Activated CD8-positive, alpha-beta memory T cell treated with anti-CD3 and anti-CD28 coated beads, Interleukin-2, amount 10 ng/mL, durations not matched to agents 7 days and 5 days (primary cell): ENCODE measurements at places on chromosomes 3 and 15. TPM values are rescaled to one million over a fixed set of nuclear protein-coding genes. Genes with fewer than 3 reads are reported as not detected.

- peak overlapping the region; percentile 82 for H3K27ac ChIP-seq
- peaks cover 3% of the 10 kb centered on the region for H3K27me3 ChIP-seq
- H3K4me3 ChIP-seq = no peak overlapping the region
- DNase-seq = peak; percentile 57
Observed at GRCh38 chr15:48924528-48925393, 39.0 kb downstream of the SHC4 start.

- peaks cover 2% of the 10 kb centered on the region for H3K27me3 ChIP-seq
- no peak for DNase-seq
- no peak overlapping the region for H3K27ac ChIP-seq
Observed at GRCh38 chr3:189794518-189794917, 163.3 kb downstream of the TP63 start.

Gene CHRNB4
- not detected for total RNA-seq

DNA sequence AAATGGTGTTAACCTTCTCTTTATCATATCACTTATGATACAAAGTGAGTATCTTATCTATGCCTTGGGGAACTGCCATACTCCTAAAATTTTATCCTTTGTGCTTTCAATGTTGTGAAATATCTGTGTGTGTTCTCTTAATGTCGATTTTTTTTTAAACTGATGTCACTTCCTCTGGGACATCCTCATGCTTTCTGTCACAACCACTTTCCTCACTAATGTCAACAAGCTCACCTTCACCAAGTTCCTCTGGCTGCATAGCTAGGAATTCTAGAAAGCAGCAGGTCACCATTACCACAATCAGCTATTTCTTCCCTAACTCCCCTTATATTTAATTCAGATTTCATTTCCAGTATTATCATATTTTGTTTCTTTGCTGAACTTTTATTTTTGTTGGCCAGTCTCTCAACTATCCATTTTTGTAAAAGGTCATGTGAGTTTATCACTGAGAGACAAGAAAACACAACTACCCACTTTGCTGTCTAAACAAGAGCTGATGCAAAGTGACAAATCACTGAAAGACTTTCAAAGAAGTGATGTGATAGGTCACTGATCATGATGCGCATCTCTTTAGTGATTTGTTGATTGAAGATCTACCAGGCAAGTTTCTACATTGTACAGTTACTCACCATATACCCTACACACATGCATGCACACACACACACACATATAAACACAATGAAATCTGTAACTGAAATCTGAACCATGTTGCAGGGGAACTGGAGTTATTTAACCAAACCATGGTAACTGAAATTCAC lies 369.0 kb downstream of the ULK4 start:
- H3K36me3 ChIP-seq = no peaks in the 10 kb centered on the region
- peaks cover 2% of the 10 kb centered on the region for H3K4me1 ChIP-seq
- DNase-seq = no peak
- no peak overlapping the region for H3K4me3 ChIP-seq
- H3K27ac ChIP-seq = no peak overlapping the region

GRCh38 chr15:87416591-87417257 lies 839.8 kb downstream of the NTRK3 start:
- no peaks in the 10 kb centered on the region for H3K27me3 ChIP-seq
- H3K4me1 ChIP-seq = no peaks in the 10 kb centered on the region
- H3K27ac ChIP-seq = no peak overlapping the region
- H3K4me3 ChIP-seq = no peak overlapping the region

GRCh38 chr15:69118089-69118488 lies 42.3 kb upstream of the GLCE start:
- no peak for DNase-seq
- H3K4me1 ChIP-seq = peaks cover 13% of the 10 kb centered on the region
- no peak overlapping the region for H3K4me3 ChIP-seq

DNA sequence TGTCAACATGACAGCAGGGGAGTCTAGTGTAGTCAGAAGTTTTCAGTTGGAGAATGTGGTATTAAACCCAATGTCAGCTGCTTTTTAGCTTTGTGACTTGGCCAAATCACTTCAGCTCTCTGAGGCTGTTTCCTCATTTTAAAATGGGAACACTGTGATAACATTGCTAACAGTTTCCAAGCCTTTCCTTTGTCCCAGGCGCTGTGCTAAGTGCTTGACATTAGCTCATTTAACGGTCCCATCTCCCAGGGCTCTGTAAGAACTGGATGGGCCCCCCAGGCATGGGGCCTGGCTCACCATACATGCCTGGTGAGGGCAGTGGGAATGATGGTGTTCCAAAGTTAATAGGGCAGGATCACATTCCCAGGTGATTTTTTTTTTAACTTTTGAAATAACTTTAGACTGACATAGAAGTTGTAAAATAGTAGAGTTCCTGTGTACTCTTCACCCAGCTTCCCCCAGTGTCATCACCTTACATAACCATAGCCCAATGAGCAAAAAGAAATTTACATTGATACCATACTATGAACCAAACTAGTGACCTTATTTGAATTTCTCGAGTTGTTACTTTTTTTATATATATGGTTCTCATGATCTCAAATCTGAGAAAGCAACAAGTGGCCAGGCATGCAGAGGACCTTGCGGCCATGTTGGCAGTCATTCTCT lies 7.7 kb downstream of the RASL12 start:
- no peak overlapping the region for H3K4me3 ChIP-seq
- DNase-seq = no peak
- peaks cover 17% of the 10 kb centered on the region for H3K27me3 ChIP-seq
- H3K36me3 ChIP-seq = no peaks in the 10 kb centered on the region
- peaks cover 12% of the 10 kb centered on the region for H3K4me1 ChIP-seq

Gene MSL2
- total RNA-seq = 64.3 TPM

DNA sequence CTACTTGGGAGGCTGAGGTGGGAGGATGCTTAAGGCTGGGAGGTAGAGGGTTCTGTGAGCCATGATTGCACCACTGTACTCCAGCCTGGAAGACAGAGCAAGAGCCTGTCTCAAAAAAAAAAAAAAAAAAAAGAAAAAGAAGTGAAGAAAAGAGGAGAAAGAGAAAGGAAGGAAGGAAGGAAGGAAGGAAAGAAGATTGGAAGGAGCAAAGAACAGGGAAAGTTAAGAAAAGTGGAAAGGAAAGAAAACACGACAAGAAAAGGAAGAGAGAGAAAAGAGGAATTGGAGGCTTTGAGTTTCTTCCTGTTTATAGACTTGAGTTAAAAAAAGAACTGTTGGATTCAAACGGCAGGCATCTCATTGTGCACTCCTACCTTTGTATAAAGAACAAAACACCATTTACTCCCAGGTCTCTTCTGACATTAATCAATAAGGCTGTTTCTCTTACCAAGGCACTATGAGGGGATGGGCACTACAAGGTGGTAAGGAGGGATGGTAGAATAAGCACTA lies 73.5 kb downstream of the EDEM1 start:
- no peaks in the 10 kb centered on the region for H3K36me3 ChIP-seq
- H3K27me3 ChIP-seq = peaks cover 3% of the 10 kb centered on the region
- H3K4me1 ChIP-seq = peaks cover 2% of the 10 kb centered on the region
- H3K27ac ChIP-seq = no peak overlapping the region
- DNase-seq = no peak

DNA sequence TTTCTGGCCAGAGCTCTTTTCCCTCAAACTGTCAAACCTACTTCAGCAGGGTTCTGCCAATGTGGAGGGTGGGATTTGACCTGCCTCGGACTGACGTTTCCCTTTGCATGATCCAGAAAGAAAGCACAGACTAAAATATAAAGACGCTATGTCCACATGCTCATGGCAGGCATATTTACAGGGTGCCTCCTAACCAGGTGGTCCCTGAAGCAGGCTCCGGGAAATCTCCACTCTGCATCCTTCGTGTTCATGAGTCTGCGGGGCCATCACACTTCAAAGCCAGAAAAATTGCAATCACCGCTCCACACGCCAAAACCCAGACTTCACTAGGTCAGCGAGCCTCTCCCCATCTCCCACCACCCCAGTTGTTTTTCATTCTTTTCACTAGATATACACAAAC lies 143.3 kb upstream of the IGF1R start:
- DNase-seq = no peak
- H3K27ac ChIP-seq = no peak overlapping the region
- H3K4me3 ChIP-seq = no peak overlapping the region
- H3K27me3 ChIP-seq = peaks cover 9% of the 10 kb centered on the region

- no peaks in the 10 kb centered on the region for H3K36me3 ChIP-seq
- H3K4me1 ChIP-seq = peaks cover 16% of the 10 kb centered on the region
Observed at GRCh38 chr3:69370156-69370883, 15.6 kb downstream of the FRMD4B start.

- H3K36me3 ChIP-seq = no peaks in the 10 kb centered on the region
- H3K4me3 ChIP-seq = no peak overlapping the region
- H3K27me3 ChIP-seq = no peaks in the 10 kb centered on the region
- no peaks in the 10 kb centered on the region for H3K4me1 ChIP-seq
- H3K27ac ChIP-seq = no peak overlapping the region
Observed at GRCh38 chr15:33551860-33552259, 241.1 kb downstream of the RYR3 start.

DNA sequence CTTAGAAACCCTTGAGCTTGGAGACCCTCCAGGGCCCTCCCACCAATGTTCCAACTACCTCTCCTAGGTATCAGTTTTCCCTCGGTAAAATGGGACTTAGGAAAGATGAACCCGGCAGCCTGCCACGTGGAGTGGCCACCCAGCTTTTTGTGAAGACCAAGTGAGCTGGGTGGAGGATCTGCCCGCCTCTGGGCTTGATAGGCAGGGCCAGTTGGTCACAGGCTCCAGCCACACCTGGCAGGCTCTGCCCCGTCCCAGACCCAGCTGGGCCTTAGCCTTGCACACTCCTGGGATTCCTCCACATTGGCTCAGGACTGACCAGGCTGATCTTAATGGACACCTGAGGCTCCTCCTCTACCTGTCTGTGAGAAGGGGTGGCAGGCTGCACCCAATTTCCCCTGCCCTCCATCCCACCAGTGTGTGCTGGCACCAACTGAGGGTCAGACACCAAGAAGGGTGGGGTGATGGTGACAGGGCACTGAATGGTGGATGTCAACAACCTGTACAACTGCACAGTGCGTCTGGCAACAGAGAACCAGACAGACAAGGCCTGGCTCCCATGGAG lies 761 bp upstream of the GRIP2 start:
- H3K4me1 ChIP-seq = no peaks in the 10 kb centered on the region
- DNase-seq = no peak
- H3K36me3 ChIP-seq = no peaks in the 10 kb centered on the region
- H3K4me3 ChIP-seq = no peak overlapping the region
- no peaks in the 10 kb centered on the region for H3K27me3 ChIP-seq

Gene CLRN1
- not detected for total RNA-seq

Gene NR1I2
- 0.26 TPM for total RNA-seq

GRCh38 chr3:53350652-53351051 lies 3.3 kb upstream of the DCP1A start:
- no peak overlapping the region for H3K27ac ChIP-seq
- peaks cover 26% of the 10 kb centered on the region for H3K4me1 ChIP-seq
- no peaks in the 10 kb centered on the region for H3K27me3 ChIP-seq
- H3K4me3 ChIP-seq = no peak overlapping the region
- peak; percentile 43 for DNase-seq

DNA sequence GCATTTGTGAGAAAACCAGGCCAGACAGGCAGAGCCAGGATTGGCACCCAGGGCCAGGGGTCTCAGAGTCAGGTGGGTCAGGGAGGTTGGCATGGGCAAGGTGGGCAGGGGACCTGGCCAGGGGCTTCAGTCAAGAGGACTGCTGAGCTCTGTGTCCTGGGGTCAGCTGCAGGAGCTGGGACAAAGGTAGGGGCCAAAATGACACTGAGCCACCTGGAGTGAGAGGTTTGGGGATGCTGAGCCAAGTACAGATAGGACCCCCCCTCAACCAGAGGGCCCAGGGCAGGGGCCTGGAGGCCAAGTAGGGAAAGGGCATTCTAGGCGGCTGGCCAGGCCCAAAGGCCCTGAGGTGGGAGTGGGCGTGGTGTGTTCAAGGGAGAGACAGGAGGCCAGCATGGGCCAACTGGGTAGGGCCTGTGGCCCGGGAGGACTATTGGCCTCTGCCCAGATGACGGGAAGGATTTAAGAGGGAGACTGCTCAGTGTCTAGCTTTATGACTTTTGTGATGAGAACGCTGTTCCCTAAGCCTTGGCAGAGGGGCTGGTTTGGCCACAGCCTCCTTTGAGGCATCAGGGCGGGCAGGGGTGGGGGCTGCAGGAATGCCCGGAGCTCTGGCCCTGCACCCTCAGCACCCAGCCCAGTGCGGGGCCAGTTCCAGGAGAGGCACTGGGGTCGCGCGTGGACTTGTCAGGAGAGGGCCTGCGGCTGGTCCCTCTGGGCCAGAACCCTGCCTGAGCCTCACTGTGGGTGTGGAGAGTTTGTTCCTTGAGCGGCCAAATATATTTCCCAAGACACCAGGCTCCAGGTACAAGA lies 3.1 kb downstream of the CFAP100 start:
- H3K4me1 ChIP-seq = no peaks in the 10 kb centered on the region
- no peak for DNase-seq
- H3K27me3 ChIP-seq = peaks cover 28% of the 10 kb centered on the region
- H3K36me3 ChIP-seq = no peaks in the 10 kb centered on the region

DNA sequence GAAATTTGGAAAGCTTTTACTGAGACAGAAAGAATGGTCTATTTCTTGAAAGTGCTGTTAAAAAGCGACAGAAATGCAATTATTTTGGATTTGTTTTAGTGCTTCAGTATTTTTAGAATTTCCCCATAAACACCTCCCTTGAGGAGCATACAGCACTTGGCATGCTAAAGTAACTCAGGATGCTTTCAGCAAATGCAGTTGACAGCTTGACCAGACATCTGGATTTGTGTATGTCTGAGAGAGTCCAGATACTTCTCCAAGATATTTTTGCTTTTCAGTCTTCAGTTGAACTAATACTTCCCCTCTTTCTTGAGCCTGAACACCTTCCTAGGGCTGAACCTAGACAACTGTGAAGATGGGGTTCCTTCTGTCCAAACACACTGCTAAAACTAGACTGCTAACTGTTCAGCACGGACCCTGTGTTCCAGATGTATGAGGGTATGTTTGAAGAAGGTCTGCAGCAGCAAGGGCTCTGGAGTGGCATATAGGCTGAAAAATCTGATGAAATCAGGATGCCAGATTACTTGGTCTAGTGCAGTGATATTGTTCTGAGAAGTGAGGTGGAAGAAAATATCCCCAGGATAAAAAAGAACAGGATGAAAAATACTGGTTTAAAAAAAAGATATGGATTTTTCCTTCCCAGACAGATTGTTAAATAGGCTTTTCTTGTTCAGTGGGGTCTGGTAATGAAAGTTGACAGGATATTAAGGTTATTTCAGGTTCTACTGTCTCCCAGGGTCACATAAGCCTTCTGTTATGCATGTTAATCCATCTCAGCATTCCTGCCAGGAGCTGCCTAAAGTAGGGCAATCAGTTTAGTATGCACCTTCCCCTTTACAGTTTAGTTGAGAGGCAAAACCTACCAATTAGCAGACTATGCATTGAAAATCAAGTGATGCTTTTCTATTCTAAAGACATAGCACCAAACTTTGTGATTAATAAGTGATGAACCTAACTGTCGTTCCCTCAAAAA lies 516.9 kb upstream of the TBL1XR1 start:
- H3K27ac ChIP-seq = no peak overlapping the region
- H3K27me3 ChIP-seq = no peaks in the 10 kb centered on the region
- H3K36me3 ChIP-seq = no peaks in the 10 kb centered on the region
